Stimulated activated CD8-positive, alpha-beta memory T cell treated with anti-CD3 and anti-CD28 coated beads, Interleukin-4, amount 100 ng/mL, for 1 hour (primary cell): ENCODE measurements at places on chromosomes 16 and 17.

DNA sequence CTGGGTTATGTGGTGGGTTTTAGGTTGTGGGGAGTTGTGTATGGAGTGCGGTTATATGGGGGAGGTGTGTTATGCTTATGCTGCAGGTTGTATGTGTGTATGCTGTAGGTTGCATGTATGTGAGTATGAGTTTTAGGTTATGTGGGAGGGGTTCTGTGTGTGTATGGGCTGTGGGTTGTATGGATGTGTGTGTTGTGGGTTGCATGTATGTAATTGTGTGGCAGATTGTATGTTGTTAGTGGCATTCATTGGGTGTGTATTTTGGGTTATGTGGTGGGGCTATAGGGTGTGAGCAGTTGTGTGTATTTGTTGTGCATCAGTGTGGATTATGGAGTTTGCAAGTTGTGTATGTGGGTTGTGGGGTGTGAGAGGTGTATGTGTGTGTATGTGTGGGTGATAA, 277.4 kb downstream of the NPIPA8 start:
- DNase-seq: no peak

- DNase-seq: no peak
Observed at GRCh38 chr17:43983196-43983514, 21.3 kb upstream of the NAGS start.

GRCh38 chr16:10312008-10312407, 73.9 kb upstream of the ATF7IP2 start:
- DNase-seq: no peak

- no peak for DNase-seq
Observed at GRCh38 chr17:40021451-40021971, 6.3 kb downstream of the CSF3 start.

DNA sequence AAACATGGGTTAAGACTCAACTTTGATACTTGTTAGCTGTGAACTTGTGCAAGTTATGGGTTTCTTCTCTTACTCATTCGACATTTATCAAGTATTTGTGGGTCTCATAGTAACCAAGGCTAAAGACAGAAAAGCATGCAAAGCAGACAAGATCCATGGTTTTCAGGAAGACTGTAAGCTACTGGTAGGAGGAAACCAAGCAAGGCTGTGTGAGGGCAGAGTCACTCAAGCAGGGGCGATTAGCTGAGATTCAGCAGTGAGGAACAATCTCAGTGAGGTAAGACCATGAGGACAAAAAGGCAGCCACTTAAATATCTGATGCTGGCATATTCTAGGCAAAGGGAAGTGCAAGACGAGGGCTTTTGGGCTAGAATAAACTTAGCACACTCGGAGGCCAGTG, 29.5 kb downstream of the MBTD1 start:
- DNase-seq: no peak

GRCh38 chr16:80705596-80705995, 98.8 kb downstream of the CDYL2 start:
- no peak for DNase-seq

DNA sequence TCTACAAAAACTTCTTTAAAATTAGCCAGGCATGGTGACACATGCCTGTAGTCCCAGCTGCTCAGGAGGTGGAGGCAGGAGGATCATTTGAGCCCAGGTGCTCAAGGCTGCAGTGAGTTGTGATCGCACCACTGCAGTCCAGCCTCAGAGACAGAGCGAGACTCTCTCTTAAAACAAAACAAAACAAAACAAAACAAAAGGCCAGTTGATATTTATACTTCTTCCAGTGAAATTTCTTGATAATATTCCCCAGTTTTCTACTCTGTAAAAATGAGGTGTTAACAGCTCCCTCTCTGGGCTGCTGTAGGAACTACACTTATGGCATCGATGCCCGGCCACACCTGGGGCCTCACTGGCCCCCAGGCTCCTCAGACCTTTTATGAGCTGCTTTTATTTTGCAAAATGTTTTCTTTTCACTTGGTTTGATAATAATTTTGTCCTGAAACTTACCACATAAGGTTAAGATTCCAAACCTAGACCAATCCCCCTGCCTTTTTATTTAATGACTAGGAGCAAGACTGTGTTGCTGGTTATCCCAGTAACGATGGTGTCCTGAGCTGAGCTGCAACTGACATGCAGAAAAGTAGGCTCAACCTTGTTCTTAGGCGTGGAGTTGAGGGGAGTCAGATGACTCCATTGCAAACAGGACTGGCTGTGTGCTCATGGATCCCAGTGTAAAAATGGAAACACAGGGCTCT, 17.6 kb downstream of the MAPK8IP3 start:
- DNase-seq: no peak

DNA sequence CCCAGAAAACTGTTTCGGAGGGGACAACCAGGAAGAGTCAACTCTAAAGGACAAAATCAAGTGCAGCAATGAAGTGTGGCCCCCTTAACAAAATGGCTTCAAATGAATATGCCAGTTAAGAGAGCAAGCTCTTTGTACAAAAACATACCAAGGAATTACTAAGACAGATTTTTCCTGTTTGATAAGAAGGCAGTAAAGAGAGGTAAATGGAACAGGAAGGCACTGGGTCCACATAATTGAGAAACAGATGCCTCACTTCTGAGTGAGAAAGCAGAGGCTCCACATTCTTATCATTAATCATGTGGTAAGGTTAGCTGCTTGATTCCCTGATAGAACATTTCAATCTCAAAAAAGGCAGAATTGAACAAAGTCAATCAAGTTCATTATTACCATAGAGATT, 44.9 kb downstream of the MBTD1 start:
- no peak for DNase-seq

DNA sequence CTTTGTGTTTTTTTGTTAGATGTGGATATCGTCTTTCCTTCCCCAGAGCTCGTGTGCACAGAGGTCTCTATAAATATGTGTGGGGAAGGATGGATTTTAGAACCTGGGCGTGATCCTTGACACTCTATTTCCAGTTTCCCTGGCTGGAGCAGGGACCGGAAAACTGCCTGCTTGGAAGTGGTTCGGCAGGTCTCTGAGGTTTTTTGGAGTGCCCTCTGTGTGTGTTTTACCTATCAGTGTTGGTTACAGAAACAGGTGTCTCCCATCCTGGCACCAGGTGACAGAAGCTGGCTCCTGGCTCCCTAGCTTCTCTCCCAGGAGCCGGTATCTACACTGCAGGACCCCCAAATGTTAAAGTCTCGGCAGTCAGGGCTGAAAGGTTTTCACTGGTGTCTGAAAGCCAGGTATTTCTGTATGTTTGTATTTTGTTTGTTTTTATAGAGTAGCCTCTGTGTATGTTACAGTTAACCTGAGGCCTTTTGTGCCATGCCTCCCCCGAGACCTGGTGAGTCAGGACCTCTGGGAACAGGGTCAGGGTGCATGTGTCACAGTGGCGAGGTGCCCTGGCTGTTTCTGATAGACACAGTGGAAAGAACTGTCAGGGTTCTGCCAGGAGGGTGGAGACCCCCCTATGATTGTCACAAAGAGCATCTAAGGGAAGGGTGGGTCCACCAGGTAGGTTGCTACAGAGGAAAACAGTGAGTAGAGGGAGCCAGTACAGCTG, 31.3 kb downstream of the ZC3H18 start:
- DNase-seq: no peak

DNA sequence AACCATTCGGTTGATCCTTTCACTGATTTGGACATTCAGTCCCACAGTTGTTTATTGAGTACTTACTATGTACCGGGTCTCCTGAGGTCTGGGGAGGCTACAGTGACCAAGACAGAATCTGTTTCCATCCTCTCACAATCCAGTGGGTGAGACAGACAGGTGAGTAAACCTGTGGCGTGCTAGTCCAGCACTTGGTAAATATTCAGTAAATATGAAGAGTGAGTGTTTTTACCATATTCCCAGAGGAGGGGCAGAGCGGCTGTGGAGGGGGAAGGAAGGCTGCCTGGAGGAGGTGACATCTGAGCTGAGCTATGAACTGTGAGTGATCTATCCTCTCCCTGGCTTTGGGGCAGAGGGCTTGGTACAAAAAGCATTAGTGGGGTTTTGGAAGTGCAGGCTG, 31.4 kb downstream of the CCR7 start:
- no peak for DNase-seq

DNA sequence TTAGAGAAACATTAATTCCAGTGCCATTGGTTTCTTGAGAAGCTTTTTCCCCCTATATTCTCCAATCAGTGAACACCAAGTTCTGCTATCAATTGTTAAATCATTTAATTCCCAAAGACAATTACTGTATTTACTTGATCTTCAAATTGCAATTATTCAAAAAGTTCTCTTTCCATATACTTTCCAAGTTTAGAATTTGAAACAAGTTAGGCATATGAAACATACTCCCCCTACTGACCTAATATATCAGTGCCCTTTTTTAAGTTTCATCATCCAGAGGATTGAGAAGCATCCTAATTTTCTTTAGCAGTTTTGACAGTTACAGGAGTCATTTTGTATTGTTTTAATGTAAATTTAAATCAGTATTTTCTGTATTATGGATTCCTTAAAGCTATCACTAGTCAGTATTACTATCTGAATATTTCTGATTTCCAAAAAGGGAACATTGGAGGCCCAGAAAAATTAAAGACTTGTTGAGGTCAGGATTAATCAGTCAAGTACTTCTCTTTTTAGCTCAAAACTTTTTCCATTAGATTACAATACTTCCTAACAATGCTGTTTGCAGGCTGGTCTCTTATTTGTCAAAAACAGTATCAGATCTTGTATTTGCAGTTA, 16.3 kb downstream of the MEIOC start:
- no peak for DNase-seq

- DNase-seq: no peak
Observed at GRCh38 chr17:82524540-82524939, 5.0 kb downstream of the FOXK2 start.

- no peak for DNase-seq
Observed at GRCh38 chr16:88548131-88548874, 21.9 kb upstream of the ZC3H18 start.

DNA sequence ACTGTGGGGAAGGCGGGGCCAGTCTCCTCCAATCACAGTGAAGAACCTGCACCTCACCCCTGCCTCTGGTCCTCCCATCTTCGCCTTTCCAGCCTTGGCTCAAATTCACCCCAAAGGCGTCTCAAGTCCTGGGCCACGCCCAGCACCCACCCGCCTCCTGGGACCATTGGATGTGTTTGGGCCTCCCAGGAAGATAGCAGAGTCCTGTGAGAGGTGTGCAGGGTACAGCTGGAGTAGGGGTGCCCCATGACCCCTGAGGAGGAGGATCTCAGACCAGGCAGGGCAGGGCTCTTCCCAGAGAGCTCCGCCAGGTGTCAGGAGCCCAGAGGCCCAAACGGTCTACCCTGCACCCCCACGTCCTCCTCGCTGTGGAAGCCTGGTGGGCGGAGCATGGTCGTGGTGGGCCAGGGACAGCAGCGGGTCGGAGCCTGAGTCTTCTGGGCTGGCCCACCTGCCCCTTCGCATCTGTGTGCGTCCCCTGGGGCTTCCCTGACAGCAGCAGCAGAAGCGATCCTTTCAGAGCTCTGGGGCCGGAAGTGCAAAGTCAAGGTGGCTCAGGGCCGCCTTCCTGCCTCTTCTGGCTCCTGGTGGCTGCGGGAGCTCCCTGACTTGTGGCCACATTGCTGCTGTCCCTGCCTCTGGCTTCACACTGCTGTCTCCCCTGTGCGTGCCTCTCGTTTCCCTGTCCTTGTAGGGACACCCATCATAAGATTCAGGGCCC, 34.9 kb upstream of the ZNF469 start:
- no peak for DNase-seq

GRCh38 chr16:47865337-47865855, 290.4 kb downstream of the ABCC12 start:
- DNase-seq: no peak

GRCh38 chr17:71869841-71870545, 250.8 kb upstream of the SOX9 start:
- DNase-seq: no peak

- no peak for DNase-seq
Observed at GRCh38 chr16:1429012-1429411, 1.9 kb upstream of the PERCC1 start.

GRCh38 chr16:66427036-66427860, at the start of gene BEAN1:
Gene BEAN1 (plus strand): TSS chr16:66427295. CDS start chr16:66437677, 10,382 bp downstream.
- no peak for DNase-seq

- no peak for DNase-seq
Observed at GRCh38 chr16:56233795-56234566, 42.7 kb downstream of the GNAO1 start.

DNA sequence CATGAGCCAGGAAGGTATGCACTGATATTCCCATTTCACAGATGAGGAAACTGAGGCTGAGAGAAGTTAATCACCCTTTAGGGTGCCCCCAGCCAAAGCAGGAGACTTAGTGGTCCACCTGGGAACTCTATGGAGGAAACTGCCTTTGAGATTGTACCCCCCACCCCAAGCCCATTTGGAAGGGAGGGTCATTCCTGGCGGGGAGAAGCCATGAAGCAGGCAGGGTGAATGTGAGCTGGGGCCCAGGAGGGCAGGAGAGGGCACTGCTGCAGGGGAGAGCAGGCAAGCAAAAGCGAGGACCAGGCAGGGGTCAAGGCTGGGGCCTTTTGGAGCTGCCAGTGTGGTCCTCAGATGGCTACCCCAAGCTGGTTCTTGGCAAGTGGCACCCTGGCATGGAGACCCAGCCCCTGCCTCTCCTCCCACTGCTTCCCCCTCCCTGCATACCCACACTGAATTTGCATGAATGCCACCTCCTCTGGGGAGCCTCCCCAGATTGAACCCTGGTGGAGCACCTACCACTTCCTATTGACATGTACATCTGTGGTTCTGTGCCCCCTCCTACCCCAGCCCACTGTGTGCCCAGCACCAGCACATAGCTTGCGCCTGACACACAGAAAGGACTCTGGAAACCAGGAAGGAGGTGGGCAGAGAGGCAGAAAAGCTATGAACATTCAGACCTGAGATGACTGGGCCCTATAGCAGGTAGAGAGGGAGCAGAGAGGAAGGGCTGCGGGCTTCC, 965 bp upstream of the TMC6 start:
- no peak for DNase-seq

GRCh38 chr17:83186751-83187421, 107.5 kb downstream of the METRNL start:
- no peak for DNase-seq

DNA sequence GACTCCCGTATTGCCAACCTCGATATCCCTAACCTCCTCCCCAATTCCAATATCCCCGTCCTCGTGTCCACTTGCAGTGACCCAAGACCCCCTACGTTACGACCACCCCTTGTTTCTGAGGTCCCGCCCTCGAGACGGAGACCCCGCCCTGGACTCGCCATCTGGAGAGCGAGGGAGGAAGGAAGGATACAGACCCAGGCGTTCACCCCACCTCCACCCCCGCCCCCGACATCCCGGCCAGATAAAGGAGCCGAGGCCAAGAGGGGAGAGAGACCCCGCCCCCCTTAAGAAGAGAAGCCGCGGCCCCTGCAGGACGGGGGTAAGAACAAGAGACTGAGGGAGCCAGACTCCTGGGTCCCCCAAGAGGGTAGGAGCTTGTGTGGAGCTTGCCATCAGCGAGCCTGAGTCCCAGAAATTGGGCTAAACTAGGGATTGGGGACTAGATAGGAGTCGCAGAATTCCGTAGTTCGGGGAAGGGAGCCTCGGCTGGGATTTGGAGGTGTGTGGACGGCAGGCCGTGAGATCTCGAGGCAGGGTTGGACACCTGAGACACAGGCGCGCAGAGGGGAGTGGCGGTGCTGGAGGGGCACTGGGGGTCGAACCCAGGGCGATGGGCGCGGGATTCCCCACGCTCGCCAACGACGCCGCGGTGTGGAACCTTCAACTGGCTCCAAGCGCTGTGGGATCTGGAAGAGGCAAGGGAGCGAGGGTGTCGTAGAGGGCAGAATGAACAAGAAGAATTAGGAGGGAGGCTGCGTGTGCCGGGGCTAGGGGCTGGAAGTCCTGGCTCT, at the start of gene BCL6B:
Gene BCL6B (plus strand): TSS at position 270 of the 791 bp plus-strand sequence. CDS start 622 bp downstream, outside the sequence.
- no peak for DNase-seq
